ENCODE measurements at places on chromosomes 5 and 9. TPM values are rescaled to one million over a fixed set of nuclear protein-coding genes. Genes with fewer than 3 reads are reported as not detected.

FBXL7 gene
- 23.7 TPM for polyA plus RNA-seq

FOXI1 gene
- not detected for polyA plus RNA-seq

TNFSF8 gene
- 0.65 TPM for polyA plus RNA-seq

ZDHHC11 gene
- 6.3 TPM for polyA plus RNA-seq

NUTM2G gene
- polyA plus RNA-seq = 1.6 TPM

COL27A1 gene
- 36.9 TPM for polyA plus RNA-seq

GMCL2 gene
- polyA plus RNA-seq = not detected
